ENCODE measurements at places on chromosomes 16 and 17. TPM values are rescaled to one million over a fixed set of nuclear protein-coding genes. Genes with fewer than 3 reads are reported as not detected.

Gene TMEM97
- 64.4 TPM for total RNA-seq

Gene CLEC3A
- total RNA-seq = not detected

Gene TBX2
- total RNA-seq = 122 TPM

Gene MYL11
- total RNA-seq = not detected

Gene TRPV2
- total RNA-seq = 86.5 TPM

Gene CD300C
- 8.2 TPM for total RNA-seq

Gene TBC1D3C
- not detected for total RNA-seq

Gene KRT33B
- not detected for total RNA-seq

Gene CDH15
- total RNA-seq = 0.43 TPM

Gene RSKR
- total RNA-seq = 12.3 TPM

Gene KCNJ18
- not detected for total RNA-seq

Gene HERPUD1
- total RNA-seq = 223 TPM

Gene DPEP3
- not detected for total RNA-seq

Gene PITPNM3
- 15.6 TPM for total RNA-seq

Gene NOL3
- total RNA-seq = 59.7 TPM

Gene MYADML2
- not detected for total RNA-seq

Gene PABPN1L
- not detected for total RNA-seq

Gene DDX52
- total RNA-seq = 20.9 TPM

Gene EMP2
- 726 TPM for total RNA-seq

Gene SULT1A1
- total RNA-seq = 55.4 TPM

Gene TBC1D24
- 43.7 TPM for total RNA-seq

Gene TMEM92
- 11.3 TPM for total RNA-seq

Gene HBZ
- total RNA-seq = not detected

Gene DNAH3
- 0.06 TPM for total RNA-seq

Gene TAC4
- not detected for total RNA-seq

Gene ZACN
- total RNA-seq = not detected

Gene MYO15B
- 193 TPM for total RNA-seq

Gene FOXF1
- 46.4 TPM for total RNA-seq

Gene KRTAP1-1
- not detected for total RNA-seq

Gene CAPNS2
- 0.67 TPM for total RNA-seq

Gene CCL17
- 15.5 TPM for total RNA-seq

All from upper lobe of right lung (tissue), 1 donor.